Progenitor cell of endocrine pancreas (in vitro differentiated cells): ENCODE measurements at places on chromosomes 6 and 20. TPM values are rescaled to one million over a fixed set of nuclear protein-coding genes. Genes with fewer than 3 reads are reported as not detected.

DNA sequence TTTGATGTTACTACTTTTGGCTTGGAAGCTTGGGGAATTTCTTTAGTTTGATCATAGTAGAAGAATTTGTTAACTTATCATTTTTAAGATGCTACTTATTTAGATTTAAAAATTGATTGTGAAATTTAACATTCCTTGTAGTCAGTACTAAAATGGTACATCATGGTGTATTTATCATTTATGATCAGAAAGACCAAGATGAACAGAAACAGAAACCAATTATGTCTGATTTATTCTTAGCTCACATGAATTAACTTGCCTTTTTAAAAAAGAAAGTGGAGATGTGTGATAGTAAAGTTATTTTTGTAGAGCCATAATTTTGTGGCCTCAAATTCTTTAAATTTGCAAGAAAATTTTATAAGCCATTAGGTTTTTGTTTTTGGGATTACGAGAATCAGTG lies 77.6 kb downstream of the LIN28B start:
- no peak for DNase-seq

DNA sequence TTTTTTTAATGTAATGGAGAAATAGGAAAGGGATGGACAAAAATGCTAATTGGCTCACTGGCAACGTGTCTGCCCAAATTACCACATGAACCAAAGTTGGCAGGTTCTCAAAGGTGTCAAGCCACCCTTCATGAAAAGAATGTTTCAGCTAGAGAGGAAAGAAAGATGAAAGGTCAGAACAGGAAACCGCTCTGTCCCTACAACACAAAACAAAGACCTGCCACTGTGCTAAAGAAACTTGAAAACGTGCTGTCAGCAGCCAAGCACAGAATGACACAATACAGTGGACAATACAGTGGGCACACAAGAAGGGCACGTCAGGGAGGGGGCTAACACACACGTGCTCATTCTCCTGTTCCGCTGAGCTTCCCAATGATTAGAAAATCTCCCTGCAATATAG lies 4.9 kb downstream of the PREP start:
- DNase-seq = no peak

GRCh38 chr6:30507849-30508827 lies 18.8 kb downstream of the HLA-E start:
- no peak for DNase-seq

GRCh38 chr6:111727041-111727440 lies 121.4 kb upstream of the TRAF3IP2 start:
- DNase-seq = no peak

ADGRB3 gene
- 1.5 and 1.8 TPM in 2 replicates for total RNA-seq

DNA sequence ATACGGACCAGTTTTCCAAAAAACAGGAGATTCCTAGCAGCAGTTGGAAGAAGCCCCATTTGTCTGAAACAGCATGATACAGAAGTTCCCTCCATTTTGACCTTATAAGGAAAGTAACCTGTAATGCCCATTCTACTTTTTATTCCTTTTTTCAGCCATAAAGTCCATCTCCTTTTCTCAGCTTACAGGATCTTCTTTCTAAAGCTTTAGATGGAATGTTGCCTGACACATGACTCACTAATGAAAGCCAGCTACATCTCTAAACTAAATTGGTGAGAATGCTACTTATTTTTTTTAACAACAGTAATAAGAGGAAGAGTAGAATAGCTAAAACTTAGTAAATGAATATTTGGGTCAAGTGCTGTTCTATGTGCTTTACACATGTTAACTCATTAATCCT lies 234.1 kb downstream of the CDH26 start:
- DNase-seq = no peak

CLPSL2 gene
- not detected in 2 replicates for total RNA-seq

DNA sequence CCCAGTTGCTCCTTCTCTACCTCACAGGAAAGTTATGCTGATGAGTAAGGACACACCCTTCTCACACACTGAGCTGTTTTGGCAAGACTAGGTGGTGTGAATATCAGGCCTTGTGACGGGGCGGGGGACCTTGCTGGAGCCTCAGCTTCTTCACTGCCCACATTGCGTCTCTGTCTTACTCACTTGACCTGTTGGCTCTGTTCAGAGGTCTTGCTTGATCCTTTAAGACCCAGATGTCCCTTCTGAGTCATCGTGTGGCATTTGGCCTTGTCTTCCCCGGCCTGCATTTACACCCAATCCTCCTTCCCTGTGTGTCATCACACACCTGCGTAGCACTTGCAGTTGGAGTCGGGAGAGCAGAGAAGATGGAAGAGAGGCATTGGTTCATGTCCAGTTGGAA lies 8.3 kb upstream of the PRND start:
- no peak for DNase-seq

POPDC3 gene
- total RNA-seq = 1.3 and 2.3 TPM in 2 replicates

GRCh38 chr20:24431279-24432045 lies 38.0 kb upstream of the SYNDIG1 start:
- DNase-seq = no peak

HLA-DRB1 gene
- total RNA-seq = 4.6 and 7.7 TPM in 2 replicates

DNA sequence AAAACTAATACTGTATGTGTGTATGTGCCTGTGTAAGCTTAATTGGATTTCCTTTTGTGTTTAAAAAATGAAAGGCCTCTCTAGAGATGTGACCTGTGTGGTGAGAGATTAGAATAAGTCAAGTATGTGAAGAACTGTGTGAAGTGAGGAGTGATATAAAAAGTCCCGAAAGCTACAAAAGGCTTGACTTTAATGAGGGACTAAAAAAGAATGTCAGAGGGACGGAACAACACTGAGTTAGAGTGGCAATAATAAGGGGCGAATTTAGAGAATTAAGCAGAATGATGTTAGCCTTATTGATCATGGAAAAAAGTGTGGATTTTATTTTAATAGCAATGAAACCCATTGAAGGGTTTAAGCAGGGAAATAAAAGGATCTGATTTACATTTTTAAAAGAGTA lies 1281.2 kb upstream of the ADGRB3 start:
- DNase-seq = no peak

- no peak for DNase-seq
These were observed 138.5 kb upstream of the UST start for GRCh38 chr6:148608199-148608951.

SPATA25 gene
- 3.6 and 4.2 TPM in 2 replicates for total RNA-seq

NMBR gene
- total RNA-seq = 0.74 TPM in 1 of 2 replicates, not detected in the other

EYS gene
- 0.44 and 0.46 TPM in 2 replicates for total RNA-seq

PLN gene
- 0.55 and 0.62 TPM in 2 replicates for total RNA-seq

GRCh38 chr20:16639027-16639941 lies 66.0 kb upstream of the KIF16B start:
- DNase-seq = no peak

FITM2 gene
- total RNA-seq = 4.3 and 4.4 TPM in 2 replicates

TRIM39 gene
- total RNA-seq = 17.9 TPM in 2 replicates

GRCh38 chr20:53287357-53288042 lies 306.1 kb downstream of the ZNF217 start:
- no peak for DNase-seq

LY6G6D gene
- total RNA-seq = not detected in 2 replicates

- no peak for DNase-seq
These were observed 7.4 kb downstream of the PERP start for GRCh38 chr6:138099832-138100231.

GRCh38 chr6:15616261-15616660 lies 46.6 kb downstream of the DTNBP1 start:
- DNase-seq = no peak

DNA sequence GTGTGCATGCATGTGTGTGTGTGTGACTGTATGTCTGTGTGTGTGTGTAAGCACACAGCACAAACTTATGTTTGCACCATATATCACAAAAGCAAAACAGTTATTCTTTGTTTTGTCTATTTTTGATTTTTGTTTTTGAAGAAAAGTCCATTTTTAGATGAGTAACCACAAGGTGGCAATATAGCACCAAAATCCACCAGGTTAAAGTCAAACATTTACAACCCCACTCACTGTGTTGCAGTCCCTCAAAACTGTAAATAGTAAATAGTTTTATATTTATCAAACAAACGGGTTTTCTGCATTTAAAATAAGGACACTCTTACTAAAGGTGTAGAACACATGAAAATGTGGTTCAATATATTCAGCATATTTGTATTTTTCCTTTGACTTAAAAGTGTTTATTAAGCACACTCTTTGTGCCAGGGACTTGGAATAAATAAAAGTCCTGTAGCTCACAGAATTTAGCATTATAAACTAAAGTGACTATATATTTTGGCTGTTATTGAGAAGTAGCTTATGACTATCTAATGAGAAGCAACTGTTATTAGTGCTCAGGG lies 118.5 kb downstream of the GFRAL start:
- DNase-seq = no peak
